ENCODE measurements at places on chromosomes 2 and 18.

- no peak for DNase-seq
Observed at GRCh38 chr2:43367012-43367782, 140.8 kb upstream of the ZFP36L2 start.

DNA sequence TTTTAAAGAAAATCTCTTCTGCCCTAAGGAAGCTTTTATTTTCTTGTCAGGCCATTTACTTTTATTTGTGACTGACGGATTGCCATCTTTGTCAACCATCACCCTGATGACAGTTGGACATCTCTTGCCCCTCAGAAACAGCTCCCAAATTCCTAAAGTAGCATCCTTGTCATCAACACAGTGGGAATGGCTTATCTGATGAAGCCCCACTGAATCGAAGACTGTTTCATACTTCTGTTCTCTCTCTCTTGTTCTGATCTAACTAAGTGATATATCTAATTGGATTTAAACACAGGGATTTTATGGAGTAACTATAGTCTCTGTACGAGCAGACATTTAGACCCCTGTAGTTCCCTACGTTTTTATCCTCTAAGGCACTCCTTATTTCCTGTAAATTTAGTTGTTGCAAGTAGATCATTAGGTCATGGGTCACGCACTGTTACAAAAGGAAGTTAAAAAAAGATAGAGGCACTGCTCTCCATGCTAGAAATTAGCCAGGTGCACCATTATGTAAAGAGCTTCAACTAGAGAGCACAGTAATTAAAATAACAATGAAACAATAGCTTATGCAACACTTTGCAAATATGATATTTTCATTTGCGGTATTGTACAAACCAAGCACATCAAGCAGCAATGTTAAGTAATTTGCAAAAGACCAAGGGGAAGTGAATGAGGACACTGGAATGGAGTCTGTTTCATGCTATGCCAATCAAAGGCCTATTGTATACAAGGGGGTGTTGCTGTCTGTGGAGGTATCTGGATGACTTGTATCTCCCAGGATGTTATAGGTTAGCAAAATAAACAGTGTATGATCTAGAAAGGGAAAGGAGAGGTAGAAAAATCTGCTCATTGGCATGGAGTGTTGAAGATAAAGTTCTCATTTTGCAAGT, 284.7 kb downstream of the LRRTM1 start:
- no peak for DNase-seq

DNA sequence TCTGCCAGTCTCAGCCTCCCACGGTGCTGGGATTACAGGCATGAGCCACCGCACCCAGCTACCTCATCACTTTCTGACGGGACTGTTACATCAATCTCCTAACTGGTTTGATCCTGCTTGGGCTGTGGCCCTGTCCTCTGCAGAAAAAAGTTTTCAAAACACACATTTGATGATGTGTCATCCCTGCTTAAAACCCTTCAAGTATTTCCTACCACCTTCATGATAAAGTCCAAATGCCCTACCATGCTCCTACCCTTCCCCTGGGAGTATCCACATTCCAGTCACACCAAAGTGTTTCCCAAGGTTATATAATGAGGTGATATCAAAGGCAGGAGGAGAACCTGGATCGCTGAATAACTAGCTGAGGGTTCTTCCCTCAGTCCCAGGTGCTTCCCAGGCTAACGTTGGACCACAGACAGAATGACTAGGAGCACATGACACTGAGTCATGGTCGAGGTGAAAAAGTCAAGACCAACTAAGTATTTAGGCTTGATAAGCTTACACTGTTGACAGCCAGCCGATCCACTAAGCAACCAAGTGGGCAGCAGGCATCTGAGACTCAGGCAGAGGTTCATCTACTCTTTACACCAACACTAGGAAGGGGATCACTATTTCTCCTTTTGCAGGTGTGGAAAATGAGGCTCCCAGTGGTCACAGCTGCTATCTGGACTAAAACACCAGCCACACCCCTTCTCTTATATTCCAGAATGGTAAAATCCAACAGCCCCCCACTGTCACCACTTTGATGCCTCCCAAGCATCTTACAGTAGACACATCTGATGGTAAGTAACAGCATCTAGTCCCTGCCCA, 31.8 kb downstream of the CYRIA start:
- DNase-seq: no peak

DNA sequence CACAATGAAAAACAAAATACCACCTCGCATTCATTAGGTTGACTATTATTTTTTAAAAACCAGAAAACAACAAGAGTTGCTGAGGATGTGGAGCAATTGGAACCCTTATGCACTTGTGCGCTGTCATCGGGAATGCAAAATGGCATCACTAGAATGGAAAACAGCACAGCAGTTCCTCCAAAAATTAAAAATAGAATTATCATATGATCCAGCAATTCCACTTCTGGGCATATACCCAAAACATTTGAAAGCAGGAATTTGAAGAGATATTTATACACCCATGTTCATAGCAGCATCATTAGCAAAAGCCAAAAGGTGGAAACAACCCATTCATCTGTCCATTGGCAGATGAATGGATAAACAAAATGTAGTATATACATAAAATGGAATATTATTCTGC, 11.9 kb upstream of the NMUR1 start:
- DNase-seq: no peak

- DNase-seq: no peak
Observed at GRCh38 chr2:159026170-159026569, 57.7 kb downstream of the TANC1 start.

- DNase-seq: no peak
Observed at GRCh38 chr2:85713836-85714235, 19.7 kb downstream of the GNLY start.

- no peak for DNase-seq
Observed at GRCh38 chr2:205906419-205906818, 179.6 kb downstream of the INO80D start.

DNA sequence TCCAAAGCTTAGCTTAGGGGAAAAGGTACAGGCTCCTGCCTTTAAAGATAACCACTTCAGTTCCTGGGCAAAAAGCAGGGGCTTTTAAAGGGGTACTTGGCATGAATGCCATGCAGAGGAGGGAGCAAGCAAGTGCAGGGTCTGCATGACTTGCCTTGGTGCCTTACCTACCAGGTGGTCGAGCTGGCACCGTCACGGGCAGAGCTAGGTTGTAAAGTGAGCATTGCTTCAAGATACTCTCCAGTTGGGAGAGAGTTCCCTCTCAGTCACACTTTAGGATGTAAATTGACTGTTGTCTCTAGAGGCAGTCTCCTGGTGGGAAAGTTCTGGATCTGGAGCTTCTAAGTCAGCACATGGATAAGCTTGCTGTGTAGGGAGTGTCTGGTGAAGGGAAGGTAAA, 58.6 kb upstream of the MCFD2 start:
- no peak for DNase-seq

GRCh38 chr2:192749611-192750200, 555.0 kb upstream of the TMEFF2 start:
- DNase-seq: no peak

DNA sequence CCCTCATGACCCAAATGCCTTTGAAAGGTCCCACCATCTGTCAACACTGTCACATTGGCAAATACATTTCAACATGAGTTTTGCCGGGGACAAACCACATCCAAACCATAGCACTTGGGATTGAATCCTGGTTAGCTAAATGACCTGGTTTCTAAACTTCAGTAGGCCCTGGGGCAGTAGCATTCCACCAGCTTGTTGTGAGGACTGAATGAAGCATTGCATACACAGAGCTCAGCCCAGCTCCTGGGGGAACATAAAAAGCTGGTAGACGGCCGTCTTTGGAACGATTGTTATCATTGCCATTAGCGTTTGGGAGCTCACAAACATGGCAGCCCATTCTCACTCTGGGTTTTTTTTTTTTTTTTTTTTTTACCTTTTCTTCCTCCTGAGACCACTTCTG, 57.5 kb upstream of the CXCR4 start:
- no peak for DNase-seq

DNA sequence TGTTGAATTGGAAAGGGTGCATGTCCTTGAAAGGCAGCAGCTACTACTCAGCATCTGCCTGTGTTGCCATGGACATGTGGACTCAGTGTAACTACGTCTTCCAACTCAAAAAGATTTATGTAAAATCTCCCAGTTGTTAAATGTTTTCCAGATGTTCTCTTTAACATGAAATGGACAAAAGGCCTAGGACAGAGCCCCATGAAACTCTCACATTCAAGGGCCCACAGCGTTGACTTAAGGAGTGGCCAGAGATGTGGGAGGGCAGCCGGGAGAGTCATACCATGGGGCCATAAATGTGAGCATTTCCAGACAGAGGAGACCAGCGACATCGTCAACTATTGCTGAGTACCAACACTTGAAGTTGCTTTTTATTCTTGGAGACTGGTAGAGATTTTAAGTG, 9.9 kb downstream of the SLC3A1 start:
- DNase-seq: no peak

DNA sequence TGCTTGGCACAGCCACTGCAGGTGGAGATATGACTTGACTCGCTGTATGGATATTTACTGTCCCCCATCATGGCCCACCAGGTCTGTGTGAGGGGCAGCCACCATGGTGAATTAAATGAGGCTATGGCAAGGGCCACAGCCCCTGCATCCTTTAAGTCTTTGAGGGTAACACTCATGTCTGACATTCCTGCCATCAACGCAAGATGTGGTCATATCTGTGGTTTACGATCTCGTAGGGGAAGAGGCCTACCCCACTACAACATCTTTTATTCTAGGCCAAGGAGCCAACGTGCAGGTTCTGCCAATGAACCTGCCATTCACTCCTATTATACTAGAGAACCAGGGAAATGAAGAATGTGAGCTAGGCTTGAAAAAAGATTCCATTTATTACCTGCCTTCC, 381.6 kb upstream of the ID2 start:
- DNase-seq: no peak

GRCh38 chr2:197010200-197011020, 83.9 kb upstream of the PGAP1 start:
- no peak for DNase-seq

DNA sequence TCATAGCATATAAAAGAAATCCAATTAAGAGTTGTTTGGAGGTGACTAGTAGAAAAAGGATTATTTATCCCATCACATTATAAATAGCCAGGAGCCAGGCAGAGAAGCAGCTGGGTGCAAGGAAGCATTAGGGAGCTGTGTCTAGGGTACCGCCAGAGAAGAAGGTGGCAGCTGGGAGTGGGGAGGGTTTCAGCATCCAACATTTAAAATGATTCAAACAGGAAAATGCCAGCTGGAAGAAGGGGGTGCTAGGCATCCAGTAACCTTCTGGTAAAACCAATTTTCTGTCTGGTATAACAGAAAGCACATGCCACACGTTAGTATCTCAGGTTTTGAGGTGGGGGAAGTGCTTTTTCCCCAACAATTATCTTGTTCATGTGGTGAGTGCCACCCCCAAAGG, 452.4 kb downstream of the ZEB2 start:
- DNase-seq: no peak

DNA sequence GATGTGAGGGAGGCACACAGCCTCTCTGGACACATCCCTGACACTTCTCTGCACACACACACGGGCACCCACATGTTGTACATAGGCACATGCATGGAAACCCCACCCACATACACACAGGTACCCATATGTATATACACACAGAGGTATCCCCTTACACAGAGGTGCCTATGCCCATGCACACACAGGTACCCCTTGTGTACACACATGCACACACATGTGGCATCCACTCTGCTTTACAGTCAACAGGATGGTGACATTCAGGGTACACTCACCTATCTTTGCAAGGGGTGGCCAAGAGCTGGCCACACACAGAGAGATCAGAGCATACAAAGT, 59.5 kb downstream of the FAM168B start:
- no peak for DNase-seq

- no peak for DNase-seq
Observed at GRCh38 chr18:32868406-32868805, 95.6 kb upstream of the KLHL14 start.

DNA sequence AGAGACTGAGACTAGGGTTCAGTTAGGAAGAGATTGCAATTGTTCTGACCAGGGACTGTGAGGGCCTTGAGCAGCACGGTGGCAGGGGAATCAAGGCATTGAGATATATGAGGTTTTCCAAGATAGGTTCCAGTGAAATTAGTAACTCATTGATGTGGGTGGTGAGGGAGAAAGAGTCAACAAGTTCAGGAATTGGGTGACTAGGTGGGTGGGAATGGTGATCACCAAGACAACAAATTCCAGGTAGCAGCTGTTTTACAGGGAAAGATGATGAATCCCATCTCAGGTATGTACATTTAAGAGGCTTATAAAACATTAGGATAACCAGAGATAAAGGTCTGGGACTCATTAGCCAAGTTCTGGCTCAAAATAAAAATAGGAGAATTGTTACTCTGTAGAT, 251.5 kb upstream of the MGAT5 start:
- no peak for DNase-seq

GRCh38 chr2:138699421-138699820, 80.8 kb downstream of the NXPH2 start:
- no peak for DNase-seq

GRCh38 chr18:57438743-57439608, 3.8 kb downstream of the ONECUT2 start:
- peak; percentile 20 for DNase-seq

GRCh38 chr18:31246460-31246859, 71.5 kb upstream of the DSG1 start:
- DNase-seq: no peak

DNA sequence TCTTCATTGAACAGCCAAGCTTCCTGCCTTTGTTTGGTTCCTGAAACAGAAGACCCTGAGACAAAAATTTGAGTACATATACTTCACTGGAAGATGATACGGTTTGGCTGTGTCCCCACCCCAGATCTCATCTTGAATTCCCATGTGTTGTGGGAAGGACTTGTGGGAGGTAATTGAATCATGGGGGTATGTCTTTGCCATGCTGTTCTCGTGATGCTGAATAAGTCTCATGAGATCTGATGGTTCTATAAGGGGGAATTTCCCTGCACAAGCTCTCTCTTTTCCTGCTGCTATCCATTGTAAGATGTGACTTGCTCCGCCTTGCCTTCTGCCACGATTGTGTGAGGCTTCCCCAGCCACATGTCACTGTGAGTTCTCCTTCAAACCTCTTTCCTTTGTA, 76.5 kb downstream of the BABAM2 start:
- DNase-seq: no peak

- DNase-seq: peak; percentile 28
Observed at GRCh38 chr2:113273027-113273551, 5.6 kb downstream of the PAX8 start.

DNA sequence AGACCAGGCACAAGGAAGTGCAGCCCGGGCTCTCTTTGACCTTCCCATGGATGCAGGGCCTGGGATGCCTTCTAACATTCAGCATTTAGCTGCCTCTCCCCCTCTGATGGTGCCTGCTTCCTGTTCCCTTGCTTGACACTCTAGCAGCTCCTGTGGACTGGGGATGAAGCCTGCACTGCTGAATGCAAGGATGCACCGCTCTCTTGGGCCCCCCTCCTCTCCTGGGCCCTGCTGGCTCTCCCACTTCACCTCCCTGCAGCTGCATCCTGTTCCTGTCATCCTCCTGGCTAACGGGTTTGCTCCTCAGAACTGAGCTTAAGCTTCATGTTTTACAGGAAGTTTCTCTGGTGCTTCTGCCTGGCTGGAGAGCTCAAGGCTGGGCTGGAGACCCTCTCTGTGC, 254.1 kb downstream of the TSN start:
- no peak for DNase-seq
